CD4-positive, alpha-beta T cell treated with Interleukin-15 for 4 hours (primary cell): ENCODE measurements at places on chromosomes 5 and 9.

GRCh38 chr9:21653091-21653490 is 149.3 kb upstream of the MTAP start:
- DNase-seq, result no peak

DNA sequence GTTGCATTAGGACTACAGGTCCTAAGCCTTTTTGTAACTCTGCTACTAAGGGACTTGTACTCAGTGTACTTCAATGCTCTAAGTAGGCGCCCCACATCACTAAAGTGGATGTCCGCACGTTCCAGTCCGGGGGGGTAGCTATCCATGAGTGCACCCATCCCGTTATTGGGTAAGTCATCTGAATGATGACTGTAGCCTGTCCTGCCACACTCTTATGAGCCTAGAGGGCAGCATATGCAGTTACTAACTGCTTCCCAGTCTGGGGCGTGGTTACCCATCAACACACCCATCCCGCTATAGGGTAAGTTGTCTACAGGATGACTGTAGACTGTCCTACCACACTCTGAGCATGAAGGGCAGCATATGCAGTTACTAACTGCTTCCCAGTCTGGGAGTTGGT is 1053.9 kb downstream of the PTPRD start:
- DNase-seq, result no peak

DNA sequence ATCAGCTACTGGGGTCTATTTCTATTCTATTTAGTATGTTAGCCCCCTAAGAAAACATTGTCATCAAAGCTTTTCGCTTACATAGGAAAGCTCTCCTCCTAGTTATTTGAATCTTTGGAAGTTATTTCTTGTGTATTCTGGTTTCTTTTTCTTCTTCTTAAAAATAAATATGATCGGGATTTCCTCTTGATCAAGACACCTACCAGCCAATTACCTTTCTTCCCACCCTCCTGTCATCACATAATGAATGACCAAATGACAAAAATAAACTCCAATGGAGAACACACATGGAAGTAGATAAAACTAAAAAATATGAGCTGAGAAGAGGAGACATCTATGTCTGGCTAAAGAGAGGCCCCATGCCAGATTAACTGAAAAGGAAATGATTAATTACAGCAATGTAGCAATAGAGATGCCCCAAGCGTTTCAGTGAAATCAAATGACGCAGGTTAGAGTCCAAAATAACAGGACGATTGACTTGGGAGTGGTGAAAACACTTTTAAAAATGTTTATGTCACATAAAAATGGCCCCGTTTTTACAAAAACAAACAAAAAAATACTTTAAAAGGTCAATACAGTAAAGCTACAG is 59.5 kb upstream of the PCSK1 start:
- DNase-seq, result no peak

GRCh38 chr5:15938961-15939360 is 240.6 kb downstream of the MARCHF11 start:
- no peak for DNase-seq

DNA sequence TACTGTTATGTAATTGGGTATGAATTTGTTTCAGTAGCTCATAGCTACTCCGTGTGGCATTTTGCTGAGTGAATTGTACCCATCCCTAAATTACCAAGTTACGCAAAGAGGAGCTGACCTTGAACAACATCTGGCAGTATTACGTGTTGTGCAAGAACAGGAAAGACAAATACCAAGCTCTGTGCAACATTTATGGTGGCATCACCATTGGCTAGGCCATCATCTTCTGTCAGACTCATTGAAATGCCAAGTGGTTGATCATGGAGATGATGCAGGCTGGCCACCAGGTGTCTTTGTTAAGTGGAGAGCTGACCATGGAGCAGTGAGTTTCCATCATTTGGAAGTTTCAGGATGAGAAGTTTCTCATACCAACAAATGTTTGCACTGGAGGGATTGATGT is 15.0 kb downstream of the ZSWIM6 start:
- DNase-seq, result no peak

DNA sequence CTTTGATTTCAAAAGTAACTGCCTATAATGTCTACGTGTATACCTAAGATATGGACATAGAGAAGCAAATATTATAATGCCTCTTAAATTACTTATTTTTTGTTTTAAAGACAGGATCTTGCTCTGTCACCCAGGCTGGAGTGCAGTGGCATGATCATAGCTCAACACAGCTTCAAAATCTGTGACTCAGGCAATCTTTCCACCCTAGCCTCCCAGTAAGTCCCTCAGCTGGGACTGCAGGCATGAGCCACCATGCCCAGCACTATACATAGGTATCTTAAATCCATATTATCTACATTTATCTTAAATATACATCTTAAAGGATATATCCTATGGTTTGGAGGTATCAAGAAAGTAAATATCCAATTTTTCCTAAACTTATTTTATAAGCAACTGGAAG is 261.2 kb downstream of the ARL15 start:
- no peak for DNase-seq

DNA sequence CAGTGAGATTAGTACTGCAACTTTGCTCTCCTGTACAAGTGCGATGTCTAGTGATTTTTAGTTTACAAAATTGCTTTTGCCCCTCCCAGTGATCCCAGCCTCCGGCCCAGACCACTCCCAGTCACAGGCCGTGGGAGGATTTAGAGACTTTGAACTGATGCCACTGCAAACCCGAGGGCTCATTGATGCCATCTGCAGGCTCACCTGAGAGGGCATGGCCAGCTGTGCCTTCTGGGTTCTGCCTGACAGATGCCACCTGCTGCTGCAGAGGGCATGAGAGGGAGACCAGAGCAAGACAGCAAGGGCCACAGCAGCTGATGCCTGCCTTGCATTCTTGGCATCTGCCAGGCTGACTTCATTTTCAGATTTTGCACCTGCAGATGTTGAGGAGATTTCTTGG is 593.8 kb downstream of the CDK5RAP2 start:
- no peak for DNase-seq

- peak; percentile 55 for DNase-seq
These were observed 42.3 kb upstream of the MATR3 start for GRCh38 chr5:139251281-139251687.

DNA sequence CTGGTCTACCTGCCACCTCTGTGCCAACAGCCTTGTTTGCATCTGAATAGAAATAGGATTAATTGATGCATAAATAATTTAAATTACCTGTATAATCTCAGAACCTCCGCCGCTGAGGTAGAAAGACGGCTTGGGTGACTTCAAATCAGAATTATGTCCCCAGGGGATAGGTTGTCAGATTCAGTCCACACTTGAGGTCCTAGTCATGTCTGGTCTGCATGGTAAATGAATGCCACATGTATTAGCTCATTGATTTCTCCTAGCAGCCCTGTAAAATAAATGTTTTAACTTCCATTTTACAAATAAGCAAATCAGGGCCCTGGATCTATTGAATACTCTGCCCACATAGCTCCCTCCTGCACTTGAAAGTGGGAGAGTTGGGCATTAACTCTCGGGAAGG is 368.0 kb upstream of the WWC1 start:
- DNase-seq, result no peak

GRCh38 chr5:170190436-170191134 is 42.2 kb upstream of the C5orf58 start:
- no peak for DNase-seq

GRCh38 chr5:91469517-91470165 is 86.5 kb upstream of the ARRDC3 start:
- no peak for DNase-seq

DNA sequence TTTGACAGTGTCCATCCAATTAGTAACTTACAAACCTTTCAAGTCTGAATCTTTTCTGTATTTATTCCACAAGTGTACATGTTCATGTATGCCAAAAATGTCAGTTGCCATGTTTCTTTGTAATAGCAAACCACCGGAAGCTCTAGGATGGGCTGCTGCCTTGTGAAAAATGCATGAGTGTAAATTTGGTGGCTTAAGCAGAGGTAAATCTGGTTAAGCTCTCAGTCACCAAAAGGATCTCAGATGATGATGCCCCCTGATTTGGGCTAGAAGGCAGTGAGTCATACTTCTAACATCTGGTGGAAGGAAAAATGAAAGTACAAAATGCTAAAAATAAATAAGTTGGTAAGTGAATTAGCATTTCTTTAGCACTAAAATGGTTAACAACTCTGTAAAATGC is 567.5 kb downstream of the ELAVL2 start:
- DNase-seq, result no peak

GRCh38 chr9:133238851-133239532 is 29.9 kb upstream of the OBP2B start:
- peak; percentile 45 for DNase-seq

DNA sequence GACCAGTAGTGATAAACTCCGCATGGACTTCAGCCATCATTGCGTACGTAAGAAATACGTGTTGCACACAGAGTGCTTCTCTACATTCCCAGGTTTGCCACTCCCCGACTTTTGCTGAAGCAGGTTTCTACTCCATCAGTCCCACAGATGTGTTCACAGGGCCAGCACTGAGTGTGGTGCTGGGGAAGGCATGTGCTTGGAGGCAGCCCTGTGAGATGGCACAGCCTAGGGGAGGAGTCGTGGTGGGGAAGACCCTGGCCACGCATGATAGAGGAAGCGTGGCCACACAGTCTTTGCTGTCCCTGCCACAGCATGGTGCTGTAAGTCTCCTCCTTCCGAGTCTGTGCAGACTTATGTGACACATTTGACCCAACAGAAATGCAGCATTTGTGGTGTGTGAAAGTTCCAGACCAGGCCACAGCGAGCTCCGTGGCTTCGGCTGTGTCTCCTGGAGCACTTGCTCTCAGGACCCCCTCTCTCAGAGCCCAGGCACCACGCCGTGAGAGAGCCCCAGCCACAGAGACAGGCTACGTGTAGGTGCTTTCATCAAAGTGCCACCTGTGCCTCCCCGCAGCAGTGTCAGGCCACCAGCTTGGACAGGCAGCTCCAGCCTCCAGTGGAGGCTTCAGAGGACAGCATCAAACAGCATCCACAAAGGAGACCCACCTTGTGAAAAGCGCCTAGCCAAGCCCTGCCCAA is 197.8 kb downstream of the AUH start:
- no peak for DNase-seq

- DNase-seq, result no peak
These were observed 69.7 kb downstream of the TRIO start for GRCh38 chr5:14212838-14213237.

GRCh38 chr5:154422298-154422697 is 23.5 kb upstream of the SAP30L start:
- no peak for DNase-seq

GRCh38 chr5:131381777-131382176 is 117.9 kb downstream of the CDC42SE2 start:
- no peak for DNase-seq

GRCh38 chr9:130677252-130677651 is 12.9 kb downstream of the PRDM12 start:
- DNase-seq, result no peak

DNA sequence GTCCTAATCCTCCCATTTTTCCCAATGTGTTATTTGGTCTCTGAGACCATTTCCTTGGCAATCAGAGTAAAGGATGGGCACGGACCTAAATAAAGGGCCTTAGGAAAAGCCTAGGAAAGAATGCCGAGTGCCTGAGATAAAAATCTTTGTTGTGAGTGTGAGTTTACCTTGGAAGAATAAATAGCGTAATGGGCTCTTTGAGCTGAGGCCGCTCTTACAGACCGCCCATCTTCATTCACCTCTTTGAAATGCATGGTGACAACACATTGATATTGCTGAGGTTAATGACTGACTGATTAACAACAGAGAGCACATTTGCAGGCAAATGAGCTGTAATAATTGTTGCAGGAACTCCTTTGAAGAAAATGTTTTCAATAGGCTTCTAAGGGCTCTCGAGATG is 1967.1 kb upstream of the WWC1 start:
- no peak for DNase-seq

DNA sequence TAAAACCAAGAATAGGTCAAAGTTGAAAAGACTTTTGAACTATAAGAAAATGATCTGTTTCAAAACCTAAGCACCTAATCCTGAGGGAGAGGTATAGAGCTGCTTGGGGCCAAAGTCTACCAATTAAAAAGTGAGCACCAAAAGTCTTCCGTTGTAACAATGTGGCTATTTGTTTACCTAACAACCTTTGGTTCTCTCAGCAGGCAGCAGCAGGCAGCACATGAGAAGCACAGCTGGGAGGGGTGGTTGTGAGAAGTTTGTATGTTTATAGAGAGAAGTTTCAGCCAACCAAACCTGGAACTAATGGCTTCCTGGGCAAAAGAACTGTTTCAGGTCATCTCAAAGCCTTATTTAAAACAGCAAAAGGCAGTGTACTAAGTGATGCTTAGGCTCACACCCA is 59.8 kb upstream of the TBC1D9B start:
- no peak for DNase-seq

DNA sequence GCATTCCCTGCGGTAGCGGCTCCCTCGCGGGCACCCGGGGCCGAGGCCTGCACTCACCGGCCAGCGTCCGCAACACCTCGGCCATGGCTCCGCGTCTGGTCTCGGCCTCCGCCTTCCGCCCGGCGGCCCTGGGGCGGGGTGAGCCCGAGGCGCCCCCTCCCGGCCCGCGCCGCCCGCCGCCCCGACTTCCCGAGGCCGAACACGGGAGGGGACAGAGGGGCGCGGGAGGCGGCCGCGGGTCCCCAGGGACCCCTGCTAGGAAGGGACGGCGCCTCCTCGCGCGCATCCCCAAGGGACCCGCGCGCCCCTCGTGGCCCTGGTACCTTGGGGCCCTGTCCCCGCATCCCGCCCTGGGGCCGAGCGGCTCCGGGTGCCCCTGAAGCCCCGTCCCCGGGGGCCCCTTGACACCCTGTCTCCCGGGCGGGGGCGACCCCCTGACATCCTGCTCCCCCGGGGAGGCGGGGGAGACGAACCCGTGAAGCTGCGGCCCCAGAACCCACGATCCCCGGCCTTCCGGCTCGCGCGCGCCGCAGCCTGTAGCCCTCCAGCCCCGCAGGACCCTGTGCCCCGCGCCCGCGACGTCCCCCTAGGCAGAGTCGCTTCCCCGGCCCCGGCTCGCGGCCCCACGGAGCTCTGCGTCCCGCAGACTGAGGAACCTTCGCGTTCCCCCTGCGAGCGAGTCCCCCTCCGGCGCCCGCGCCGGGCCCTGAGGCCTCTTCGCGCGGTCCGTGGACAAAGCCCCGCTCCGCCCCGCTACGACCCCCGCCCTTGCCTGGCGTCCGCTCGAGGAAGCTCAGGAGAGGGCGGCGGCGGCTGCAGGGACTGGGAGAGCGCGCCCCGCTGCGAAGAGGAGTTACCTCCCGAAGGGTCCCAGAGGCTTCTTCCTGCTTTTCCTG is at the start of gene ABO:
Gene ABO, minus strand, starts transcription at position 97 of the 896 bp plus-strand sequence.
- no peak for DNase-seq

DNA sequence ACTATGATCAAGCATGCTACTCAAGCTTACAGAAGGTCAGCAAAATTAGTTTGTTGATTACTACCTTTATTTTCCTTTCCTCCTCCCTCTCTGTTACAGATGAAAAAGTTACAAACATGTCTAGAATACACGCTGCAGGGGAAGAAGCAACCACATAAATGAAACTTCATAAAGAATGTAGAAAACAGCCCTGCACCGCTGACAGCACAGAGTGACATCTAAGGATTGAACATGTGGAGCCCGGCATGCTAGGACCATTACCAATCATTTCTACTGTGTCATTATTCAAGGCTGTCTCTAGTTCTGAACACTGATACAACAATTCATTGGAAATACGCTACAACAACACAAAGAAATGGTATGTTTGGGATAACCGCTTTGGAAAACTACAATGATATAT is 261.1 kb downstream of the MLLT3 start:
- DNase-seq, result no peak
